Fibroblast of the aortic adventitia (primary cell): ENCODE measurements at places on chromosomes 4 and X. TPM values are rescaled to one million over a fixed set of nuclear protein-coding genes. Genes with fewer than 3 reads are reported as not detected.

DNA sequence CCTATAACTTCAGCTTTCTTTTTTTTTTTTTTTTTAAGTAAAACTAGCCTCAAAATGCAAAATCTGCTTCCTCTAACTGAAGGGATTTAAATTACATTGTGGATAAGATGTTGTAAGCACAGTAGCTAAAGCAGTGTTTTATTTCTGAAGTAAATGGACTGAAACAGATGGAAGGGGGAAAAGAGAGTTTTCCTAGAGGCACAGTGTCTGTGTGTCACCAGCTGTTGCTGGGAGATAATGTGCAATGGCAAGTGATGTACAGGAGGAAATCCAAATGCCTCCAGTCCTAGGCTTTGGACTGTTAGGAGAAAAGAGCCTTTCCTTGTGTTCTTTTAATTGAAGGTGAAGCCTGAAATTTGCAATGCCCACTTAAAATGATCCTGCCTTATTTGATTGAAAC is 672.1 kb downstream of the GRXCR1 start:
- no peak for DNase-seq

DNA sequence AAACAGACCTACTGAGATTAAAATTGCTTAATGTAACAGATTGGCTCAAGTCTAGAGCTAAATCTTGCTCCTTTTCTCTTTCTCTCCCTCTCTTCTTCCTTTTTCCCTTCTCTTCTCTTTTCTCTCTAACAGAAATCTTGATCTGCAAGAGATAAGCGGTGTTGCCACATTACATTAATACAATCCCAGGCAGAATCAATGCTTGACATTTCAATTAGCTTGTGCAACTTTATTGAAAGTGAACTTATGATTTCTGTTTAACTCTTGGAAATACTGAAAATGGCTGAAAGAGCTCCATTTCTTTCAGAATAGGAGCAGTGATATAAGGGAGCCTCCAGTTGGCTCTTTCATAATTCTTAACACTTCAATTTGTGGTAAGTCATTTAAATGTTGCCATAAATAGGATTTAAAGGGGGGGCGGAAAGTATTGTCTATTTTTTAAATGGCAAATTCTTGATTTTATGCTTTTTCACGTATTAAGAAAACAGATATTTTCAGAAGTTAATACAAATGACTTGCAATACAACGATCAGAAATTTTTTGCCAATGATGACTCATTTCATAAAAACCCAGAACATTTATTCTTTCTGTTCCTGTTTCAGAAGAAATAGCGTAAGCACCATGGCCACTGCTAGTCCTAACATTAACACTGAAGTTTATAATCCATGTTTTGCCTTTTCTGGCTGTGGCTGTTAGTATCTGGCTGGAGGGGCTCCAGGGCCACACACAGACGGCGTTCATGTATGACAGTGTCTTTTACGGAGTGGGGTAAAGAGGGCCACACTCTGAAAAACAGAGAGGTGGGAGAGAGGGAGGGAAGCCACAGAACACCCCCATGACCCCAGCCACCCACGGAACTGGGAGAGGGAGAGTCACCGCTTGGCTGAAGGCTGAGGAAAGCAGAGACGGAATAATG is 115.7 kb upstream of the FAT1 start:
- peak; percentile 86 for DNase-seq

DNA sequence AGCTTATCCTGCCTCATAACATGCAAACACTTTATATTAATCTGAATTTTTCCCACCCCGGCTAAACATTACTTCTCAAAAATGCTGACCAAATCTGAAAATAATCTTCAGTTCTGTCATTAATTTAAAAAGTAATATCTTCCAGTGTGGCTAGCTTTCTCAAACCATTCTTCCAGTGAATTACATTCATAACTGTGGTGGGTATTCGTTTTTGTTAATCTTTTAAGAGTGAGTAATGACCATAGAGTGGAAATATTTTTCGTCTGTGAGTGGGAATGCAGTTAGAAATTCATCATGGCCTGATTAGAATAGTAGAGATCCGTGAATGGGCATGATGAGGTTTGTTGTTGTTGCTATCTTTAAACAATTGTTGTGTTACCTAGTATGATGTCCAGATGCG is 138.6 kb upstream of the SFRP2 start:
- no peak for DNase-seq

GRCh38 chr4:186761393-186761792 is 37.7 kb upstream of the FAT1 start:
- DNase-seq: no peak

Gene ENPP6
- 0.18 TPM in 1 of 2 replicates, not detected in the other for total RNA-seq

Gene MMGT1
- 15.5 and 40.2 TPM in 2 replicates for total RNA-seq
